Transverse colon (tissue), 4 donors: ENCODE measurements at places on chromosomes 5 and 9.

DNA sequence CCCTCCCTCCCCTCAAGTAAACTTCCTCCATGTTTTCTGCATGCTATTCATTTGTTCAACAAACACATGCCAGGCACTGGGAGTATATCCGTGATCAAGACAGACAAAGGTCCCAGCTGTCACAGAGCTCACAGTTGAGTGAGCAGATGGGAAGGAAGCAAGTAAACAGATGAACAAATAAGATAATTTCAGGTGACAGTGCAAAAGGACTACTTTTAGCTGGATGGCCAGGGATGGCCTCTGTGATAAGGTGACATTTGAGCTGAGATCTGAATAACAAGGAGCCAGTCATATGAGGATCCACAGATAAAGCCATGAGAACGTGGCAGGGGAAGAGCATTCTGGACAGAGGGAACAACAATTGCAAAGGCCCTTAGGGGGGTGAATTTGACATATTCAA, 121.7 kb upstream of the RAD23B start:
- DNase-seq = no peak

DNA sequence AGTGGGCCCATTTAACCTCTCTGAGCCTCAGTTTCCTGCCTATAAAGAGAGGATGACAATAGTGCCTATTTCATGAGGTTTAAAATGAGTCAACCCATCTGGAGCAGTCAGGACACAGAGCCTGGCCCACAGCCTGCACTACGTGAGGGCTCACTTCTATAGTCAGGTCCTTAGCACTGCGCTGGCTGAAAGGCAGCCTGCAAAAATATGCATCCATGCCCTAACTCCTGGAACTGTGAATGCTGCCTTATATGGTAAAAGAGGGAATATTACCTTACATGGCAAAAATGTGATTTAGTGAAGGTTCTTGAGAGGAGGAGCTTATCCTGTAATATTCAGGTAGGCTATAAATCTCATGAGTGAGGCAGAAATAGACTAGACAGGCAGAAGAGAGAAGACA, 98.5 kb downstream of the GABBR2 start:
- DNase-seq = no peak

DNA sequence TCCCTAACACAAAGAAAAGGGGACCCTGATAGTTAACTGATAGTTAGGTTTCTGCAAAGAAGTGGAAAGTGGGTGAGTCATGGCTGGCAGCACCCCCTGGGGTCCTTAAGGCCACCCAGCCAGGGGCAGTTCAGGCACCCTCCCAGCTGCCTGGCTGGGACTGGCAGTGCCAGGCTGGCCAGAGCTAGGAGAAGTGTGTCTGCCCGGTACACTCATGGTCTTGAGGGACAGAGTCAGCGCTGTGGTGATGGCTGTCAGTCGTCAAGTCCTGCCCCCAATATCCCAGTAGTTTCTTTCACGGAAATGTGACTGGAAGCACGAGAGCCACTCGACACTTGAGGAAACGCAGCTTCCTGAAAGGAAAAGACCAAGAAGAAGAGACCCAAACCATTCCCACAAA, 22.3 kb upstream of the CNOT6 start:
- no peak for DNase-seq

DNA sequence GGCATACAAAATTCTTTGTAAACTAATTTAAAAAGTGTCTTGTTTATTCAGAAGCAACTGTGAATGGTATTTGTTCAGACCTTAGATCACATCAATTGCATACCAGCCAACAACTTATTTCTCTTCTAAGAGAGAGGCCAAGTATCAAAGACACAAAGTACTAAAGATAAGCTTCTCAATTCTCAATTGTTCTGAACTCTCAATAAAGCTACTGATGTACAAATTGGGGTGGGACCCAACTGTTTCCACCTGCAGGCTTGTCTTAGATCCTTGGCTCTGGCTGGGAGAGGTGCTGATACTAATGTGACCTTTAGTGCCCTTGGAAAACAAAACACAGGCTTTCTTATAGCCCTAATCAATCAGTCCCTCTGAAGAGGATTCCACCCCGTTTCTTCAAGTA, 22.1 kb downstream of the XRCC4 start:
- DNase-seq = no peak

DNA sequence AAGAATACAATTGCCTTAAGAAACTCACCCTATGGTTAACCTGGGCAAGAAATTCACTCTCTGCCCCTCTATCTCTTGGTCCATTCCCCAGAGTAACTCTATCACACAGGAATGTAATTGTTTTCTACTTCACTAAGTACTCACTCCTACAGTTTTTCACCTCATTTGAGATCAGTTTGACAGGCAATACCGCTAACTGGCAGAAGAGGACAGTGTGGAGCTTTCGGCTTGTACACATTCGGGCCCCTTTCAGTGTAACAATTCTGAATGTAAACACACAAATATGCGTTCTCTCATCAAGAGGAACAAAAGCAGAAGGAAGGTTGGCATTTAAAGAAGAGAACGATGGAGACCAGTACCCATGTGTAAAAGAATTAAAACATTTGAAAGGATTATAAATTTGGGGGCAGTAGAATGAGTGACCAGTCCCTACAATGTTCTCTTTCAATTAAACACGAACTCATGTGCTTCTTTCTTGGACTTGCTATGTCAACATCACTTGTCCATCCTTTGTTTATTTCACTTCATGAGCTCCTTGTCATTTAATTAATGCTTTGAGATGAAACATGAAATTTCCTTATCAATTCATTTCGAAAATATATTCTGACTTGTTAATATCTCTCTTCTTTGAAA, 188.5 kb upstream of the GRAMD2B start:
- peak; percentile 19 for DNase-seq

GRCh38 chr9:96888591-96888990, 34.3 kb upstream of the ZNF782 start:
- no peak for DNase-seq

DNA sequence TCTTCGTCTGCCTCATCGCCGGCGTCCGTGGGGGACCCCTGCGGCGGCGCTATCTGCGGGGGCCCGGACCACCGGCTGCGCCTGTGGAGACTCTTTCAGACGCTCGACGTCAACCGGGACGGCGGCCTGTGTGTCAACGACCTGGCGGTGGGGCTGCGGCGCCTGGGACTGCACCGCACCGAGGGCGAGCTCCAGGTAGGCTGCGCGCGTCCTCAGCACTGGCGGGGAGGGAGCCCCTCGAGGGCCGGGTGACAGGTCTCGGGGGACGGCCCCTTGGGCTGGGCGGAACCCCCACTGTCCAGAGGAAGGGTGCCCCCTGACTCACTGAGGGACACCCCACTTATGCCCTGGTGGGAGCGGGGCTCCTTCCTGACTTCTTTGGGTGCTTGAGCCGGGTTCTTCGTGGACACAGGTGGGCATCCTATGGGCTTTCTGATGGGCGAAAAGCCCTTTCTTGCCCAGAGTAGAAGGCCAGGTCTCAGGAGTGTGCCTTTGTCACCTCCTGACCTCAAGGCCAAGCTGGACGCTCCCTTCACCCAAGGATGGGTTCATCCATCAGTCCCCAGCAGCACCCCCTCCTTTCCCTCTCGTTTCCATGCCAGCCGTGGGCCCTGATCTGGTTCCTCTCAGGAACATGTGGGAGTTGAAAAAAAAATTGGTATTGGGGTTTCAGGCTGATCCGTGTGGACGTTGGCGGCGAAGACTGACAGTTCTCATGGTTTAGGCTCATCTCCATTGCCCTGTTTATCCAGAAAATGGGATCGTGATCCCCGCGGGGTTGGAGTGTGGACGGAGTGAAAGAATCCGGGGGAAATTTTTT, 564 bp downstream of the SLC25A25 start:
- peak; percentile 52 for DNase-seq

DNA sequence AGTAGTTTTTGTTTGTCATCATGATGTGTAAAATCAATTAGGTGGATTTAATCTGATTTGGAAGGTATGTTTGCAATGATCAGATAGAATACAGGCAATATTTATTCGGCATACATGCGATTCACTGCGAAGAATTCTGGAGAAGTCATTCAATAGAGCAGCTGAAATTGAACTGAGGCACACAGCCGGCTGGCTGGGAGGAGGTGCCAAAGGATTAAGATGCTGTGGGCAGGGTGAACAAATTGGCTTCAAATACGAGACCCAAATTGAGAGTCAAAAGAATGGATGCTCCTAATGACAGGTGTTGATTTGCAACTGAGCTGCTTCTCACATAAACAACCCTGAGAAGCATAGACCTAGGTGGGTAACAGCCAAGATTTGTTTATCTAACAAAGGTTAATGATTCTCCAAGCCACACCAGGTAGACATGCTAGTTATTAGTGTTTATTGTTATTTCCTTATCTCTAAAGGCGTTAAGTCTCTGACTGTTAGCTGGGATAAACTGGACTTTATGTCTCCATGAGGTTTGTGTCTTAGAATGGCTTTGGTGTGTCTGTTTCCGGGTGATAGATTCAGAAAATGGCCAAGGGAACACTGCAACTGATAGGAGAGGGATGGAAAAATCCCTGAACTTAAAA, 55.3 kb upstream of the CLINT1 start:
- no peak for DNase-seq

- no peak for DNase-seq
These were observed 46.8 kb upstream of the NKD2 start for GRCh38 chr5:961711-962240.

- no peak for DNase-seq
These were observed 27.6 kb downstream of the HNRNPH1 start for GRCh38 chr5:179595916-179596315.

DNA sequence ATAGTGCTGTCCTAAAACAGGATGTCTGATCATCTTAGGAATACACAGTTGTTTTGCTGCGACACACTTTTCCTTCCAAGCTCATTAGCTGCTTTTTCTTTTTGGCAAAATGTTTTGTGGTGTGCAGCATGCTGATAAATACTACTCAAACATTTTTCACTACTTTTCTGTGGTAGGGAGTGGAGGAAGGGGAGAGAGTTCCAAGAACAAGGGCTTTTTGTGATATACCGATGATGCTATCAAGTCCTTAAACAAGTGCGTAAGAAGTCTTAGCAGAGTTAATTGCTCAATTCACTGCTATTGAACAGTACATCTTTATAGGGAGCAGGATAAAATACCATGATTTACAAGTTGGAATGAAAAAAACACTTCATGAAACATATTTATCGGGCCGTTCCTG, 23.6 kb upstream of the TEK start:
- DNase-seq = no peak

- no peak for DNase-seq
These were observed 246.8 kb upstream of the RAI14 start for GRCh38 chr5:34409373-34409772.

GRCh38 chr9:27835746-27836145, 262.5 kb upstream of the C9orf72 start:
- no peak for DNase-seq

- DNase-seq = no peak
These were observed 26.9 kb upstream of the CORO2A start for GRCh38 chr9:98219364-98219716.

GRCh38 chr9:117777823-117778222, 73.6 kb downstream of the TLR4 start:
- no peak for DNase-seq

DNA sequence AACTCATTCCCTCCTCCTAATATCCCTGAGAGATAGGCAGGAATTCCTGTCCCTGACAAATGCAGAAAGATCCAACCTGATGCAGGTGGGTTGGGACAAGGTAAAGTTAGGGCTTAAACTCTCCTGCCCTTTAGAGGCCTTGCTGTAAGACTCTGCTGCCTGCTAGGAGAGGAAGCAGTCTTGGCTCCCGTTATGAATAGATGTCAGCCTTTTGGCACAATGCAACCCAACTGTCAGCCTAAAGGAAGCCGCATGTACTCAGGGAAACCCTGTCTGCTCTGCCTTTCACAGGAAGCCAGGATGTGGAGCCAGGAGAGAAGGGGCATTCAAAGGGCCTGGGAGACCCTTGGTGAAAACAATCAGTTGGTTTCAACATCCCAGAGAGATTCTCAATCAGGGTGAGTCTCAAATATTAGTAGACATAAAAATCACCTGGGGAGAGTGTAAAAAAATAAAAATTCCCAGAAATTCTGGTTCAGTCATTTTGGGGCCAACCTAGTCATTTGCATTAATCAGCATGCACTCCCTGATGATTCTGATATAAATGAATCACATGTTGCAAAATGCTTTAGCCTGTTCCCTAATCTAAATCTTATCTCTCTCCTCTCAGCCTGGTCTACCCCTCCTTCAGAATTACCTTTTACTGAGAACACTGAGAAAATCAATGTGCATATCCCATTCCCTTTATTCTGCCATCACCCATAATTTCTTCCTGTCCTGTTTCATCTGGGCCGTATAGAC, 136.2 kb upstream of the TRIM32 start:
- no peak for DNase-seq

GRCh38 chr9:31390403-31391025, 993.9 kb upstream of the ACO1 start:
- no peak for DNase-seq

GRCh38 chr5:177222269-177222668, 81.2 kb downstream of the RAB24 start:
- DNase-seq = no peak

DNA sequence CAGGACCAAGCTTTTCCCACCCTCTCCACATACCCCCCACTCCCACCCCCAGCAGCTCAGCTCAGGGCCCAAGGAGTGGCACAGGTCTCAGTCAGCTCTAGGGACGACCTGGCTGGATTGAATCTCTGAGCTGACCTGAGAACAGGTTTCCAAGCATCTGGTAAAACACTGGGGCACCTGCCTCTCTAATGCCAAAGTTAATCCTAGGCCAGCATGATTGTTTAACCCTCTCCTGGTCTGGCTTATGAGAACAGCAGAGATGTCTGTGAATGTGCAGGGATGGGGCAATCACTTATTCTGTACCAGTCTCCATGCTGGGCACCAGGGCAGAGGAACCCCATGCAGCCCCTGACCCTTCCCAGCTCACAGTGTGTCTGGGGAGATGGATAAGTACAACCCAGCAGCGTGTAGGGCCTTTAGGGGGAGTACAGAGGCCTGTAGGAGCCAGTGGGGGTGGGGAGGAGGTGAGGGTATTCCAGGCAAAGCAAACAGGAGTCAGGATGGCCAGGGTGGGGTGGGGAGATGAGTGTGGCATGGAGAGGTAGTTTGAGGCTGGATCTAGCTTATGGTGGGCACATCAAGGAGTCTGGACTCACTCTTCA, 678 bp upstream of the KIF12 start:
- DNase-seq = no peak

- no peak for DNase-seq
These were observed 5.7 kb downstream of the MTRR start for GRCh38 chr5:7874639-7875038.

GRCh38 chr5:159802661-159803060, 113.6 kb upstream of the ADRA1B start:
- DNase-seq = no peak

GRCh38 chr5:43573058-43573457, 16.2 kb upstream of the PAIP1 start:
- no peak for DNase-seq
